Dermis microvascular lymphatic vessel endothelial cell (primary cell): ENCODE measurements at places on chromosomes 3 and 15. TPM values are rescaled to one million over a fixed set of nuclear protein-coding genes. Genes with fewer than 3 reads are reported as not detected.

C3orf22 gene
- not detected in 2 replicates for total RNA-seq

HIGD2B gene
- not detected in 2 replicates for total RNA-seq

SCAANT1 gene
- total RNA-seq, result not detected in 2 replicates

SLC7A14 gene
- under 0.01 and 0.13 TPM in 2 replicates for total RNA-seq

NRG4 gene
- total RNA-seq, result not detected in 2 replicates

KCNMB3 gene
- 2.1 and 2.7 TPM in 2 replicates for total RNA-seq

EFL1 gene
- 14.4 and 19.8 TPM in 2 replicates for total RNA-seq

ADGRG7 gene
- total RNA-seq, result not detected in 2 replicates

ITGA11 gene
- total RNA-seq, result 6.0 and 51.3 TPM in 2 replicates

MTHFS gene
- total RNA-seq, result 13.6 and 13.9 TPM in 2 replicates

CCDC80 gene
- total RNA-seq, result 9.7 and 13.0 TPM in 2 replicates

NMNAT3 gene
- total RNA-seq, result 0.77 and 1.3 TPM in 2 replicates

DGKG gene
- 1.1 and 2.2 TPM in 2 replicates for total RNA-seq

CCDC191 gene
- 0.77 and 1.1 TPM in 2 replicates for total RNA-seq

CD200R1 gene
- total RNA-seq, result not detected in 2 replicates

ACAD9 gene
- 32.2 and 32.7 TPM in 2 replicates for total RNA-seq

GABRA5 gene
- total RNA-seq, result not detected in 2 replicates

CIDEC gene
- not detected in 2 replicates for total RNA-seq

AVEN gene
- 16.8 and 19.8 TPM in 2 replicates for total RNA-seq

RAD18 gene
- 4.4 and 7.6 TPM in 2 replicates for total RNA-seq

COL6A6 gene
- not detected in 2 replicates for total RNA-seq

CCDC9B gene
- 6.5 and 13.3 TPM in 2 replicates for total RNA-seq

GABRB3 gene
- 0.13 TPM in 2 replicates for total RNA-seq

MYEF2 gene
- 7.3 and 8.6 TPM in 2 replicates for total RNA-seq

PEX11A gene
- total RNA-seq, result 3.6 and 5.8 TPM in 2 replicates

PLSCR5 gene
- total RNA-seq, result not detected in 2 replicates

PRICKLE2 gene
- 1.8 and 2.8 TPM in 2 replicates for total RNA-seq

ATP8B4 gene
- total RNA-seq, result 0.39 and 2.0 TPM in 2 replicates

SHF gene
- total RNA-seq, result 3.1 and 5.1 TPM in 2 replicates

FGD5 gene
- total RNA-seq, result 86.3 and 122 TPM in 2 replicates

ONECUT1 gene
- not detected in 2 replicates for total RNA-seq

SKOR1 gene
- total RNA-seq, result under 0.01 TPM in 2 replicates

FMN1 gene
- under 0.01 TPM in 2 replicates for total RNA-seq

CP gene
- under 0.01 TPM in 1 of 2 replicates, not detected in the other for total RNA-seq
